ENCODE measurements at places on chromosomes 11 and 22.

- DNase-seq: no peak
Observed at GRCh38 chr22:23147617-23148387, 2.5 kb downstream of the RAB36 start.

DNA sequence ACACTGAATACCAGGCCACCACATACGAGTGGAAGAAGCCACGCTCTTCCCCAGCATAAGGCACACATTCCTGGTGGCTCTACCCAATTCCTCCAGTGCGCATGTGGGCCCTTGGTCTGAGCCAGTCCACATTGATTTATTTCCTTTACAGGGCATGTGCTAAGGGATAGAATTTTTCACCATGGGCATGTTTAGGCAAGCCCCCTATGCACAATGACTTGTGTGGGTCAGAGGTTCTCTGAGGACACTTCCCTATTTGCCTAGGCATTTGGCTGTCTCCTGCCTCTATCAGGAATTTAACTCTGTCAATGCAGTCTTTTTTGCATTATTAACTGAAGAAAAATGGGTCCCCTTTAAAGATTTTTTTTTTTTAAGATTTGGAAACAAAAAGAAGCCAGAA is 718.1 kb downstream of the NTM start:
- no peak for DNase-seq

GRCh38 chr22:19823191-19823901 is 31.3 kb downstream of the GNB1L start:
- no peak for DNase-seq

DNA sequence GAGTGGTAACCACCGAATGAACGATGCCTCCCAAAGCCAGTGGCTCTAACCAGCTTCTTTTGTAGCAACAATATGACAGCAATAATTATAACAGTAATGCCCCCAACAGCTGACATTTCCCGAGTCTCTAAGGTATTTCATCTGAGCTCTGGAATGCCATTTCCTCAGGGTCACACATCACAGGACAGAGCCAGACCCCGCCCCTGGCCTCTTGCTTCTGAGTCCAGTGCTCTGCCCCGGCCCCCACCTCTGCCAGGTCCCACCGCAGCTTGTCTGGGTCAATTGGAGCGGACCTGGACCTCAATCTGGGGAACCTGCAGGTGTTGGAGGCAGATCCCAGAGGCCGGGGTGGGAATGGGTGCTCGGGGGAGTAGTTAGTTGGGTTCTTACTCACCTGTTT is 63.8 kb downstream of the IGLL1 start:
- no peak for DNase-seq

DNA sequence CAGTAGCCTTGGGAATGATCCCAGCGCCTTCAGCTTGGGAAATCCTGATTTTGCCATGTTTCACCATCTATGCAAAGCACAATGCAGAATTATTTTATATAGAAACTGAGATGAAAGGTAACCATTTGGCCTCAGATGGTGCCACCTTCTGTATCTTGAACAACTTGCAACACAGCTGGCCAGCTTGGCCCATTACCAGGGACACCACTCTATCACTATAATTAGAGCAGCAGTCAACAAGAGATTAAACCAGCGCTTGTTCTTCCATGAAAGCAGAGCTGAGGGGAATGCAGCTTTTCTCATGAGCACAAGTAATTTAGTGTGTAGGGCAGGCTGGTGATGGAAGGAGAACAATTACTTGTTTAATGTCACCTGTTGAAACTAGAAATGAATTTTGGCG is 6.7 kb upstream of the ZDHHC13 start:
- no peak for DNase-seq

DNA sequence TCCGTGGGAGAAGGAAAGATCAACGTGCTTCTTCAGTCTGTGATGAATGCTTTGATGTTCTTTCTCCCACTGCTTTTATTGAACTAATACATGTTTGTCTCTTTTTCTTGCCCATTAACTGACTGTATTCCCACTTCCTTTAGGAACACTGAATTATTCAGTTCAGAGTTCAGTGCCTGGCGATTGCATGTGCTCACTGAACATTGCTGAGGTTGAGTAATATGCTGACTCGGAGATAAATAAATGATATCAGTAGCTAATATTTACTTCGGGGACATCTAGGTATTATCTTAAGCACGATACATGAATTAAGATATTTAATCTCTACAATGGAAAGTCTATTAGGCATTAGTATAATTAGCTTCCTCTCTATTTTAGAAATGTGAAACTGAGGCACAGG is 102.3 kb upstream of the OR5AK2 start:
- no peak for DNase-seq

DNA sequence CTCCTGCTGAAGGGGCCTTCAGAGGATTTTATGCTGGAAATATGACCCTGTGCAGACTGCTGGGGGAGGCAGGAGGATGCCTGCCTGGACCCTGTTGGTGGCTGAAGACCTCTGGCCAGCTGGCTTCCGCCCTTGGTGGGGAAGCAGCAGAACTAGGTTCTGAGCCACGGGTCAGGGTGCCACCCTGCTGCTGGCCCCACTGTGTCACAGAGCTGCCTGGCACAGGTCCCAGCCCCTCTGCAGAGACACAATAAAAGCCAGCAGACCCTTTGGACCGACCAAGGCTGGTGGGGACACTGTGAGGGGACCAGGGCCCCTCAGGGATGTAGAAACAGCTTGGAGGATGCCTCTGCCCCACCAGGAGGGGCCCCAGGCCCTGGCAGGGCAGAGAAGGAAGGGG is 6.9 kb upstream of the SREBF2 start:
- no peak for DNase-seq

GRCh38 chr11:45149483-45150056 is 3.1 kb downstream of the PRDM11 start:
- DNase-seq: no peak

DNA sequence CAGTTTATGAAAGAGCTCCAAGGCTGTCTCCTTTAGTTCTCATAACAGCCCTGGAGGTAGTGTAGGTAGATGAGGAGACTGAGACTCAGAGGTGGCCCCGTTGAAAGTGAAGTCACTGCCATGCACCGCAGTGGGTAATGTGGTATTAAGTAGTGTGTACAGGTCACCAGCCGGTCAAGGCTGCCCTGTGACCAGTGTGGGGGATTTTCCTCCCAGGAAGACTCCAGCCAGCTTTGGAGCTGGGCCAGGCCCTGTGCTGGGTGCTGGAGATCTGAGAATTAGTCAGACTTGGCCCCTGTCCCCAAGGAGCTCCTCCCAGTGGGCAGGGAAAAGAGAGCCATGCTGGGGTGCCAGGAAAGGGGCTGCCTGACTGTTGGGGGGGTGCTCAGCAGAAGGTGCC is 5.3 kb downstream of the OMP start:
- peak; percentile 53 for DNase-seq

DNA sequence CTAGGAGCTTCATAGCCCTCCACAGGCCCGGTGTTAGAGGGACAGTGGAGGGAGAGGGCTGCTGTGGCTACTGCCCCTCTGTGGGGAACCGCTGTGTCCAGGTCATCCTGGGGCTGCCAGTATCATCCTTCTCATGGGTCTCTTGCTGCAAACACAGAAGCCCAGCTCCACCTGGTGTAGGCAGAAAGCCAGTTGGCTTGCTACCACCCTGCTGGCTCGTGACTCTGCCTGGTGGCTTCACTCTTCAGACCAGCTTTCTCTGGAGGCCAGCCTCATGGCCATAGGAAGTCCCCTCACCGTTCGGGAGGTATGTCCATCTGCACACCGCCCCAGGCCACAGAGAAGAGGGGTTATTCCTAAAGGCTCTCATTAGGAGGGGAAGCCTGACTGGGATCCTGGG is 19.4 kb upstream of the SUSD2 start:
- DNase-seq: no peak

DNA sequence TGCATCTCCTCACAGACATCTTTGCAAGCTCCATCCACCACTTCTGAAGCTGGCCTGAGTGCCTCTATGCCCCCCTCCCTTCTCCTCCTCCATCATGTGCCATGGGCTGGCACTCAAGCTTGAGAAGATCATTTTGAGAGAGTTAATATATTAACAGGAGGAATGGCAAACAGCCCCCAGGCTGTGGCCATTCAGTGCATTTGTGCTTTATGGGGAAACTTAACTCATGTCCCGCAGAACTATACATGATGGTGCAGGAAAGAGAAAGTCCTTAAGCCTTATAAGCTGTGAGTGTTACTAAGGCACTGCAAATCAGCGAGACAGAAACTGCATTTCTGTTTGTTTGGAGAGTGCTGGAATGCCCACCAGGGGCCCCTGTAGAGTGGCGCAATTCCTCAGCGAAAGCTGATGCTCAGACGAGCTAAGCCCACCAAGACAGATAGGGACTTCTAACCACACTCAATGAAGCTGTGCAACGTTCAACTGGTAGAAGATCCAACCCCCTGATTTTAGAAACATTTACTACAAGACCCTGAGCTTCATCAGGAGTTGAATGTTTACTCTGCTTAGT is 26.8 kb upstream of the PHLDA2 start:
- DNase-seq: no peak

DNA sequence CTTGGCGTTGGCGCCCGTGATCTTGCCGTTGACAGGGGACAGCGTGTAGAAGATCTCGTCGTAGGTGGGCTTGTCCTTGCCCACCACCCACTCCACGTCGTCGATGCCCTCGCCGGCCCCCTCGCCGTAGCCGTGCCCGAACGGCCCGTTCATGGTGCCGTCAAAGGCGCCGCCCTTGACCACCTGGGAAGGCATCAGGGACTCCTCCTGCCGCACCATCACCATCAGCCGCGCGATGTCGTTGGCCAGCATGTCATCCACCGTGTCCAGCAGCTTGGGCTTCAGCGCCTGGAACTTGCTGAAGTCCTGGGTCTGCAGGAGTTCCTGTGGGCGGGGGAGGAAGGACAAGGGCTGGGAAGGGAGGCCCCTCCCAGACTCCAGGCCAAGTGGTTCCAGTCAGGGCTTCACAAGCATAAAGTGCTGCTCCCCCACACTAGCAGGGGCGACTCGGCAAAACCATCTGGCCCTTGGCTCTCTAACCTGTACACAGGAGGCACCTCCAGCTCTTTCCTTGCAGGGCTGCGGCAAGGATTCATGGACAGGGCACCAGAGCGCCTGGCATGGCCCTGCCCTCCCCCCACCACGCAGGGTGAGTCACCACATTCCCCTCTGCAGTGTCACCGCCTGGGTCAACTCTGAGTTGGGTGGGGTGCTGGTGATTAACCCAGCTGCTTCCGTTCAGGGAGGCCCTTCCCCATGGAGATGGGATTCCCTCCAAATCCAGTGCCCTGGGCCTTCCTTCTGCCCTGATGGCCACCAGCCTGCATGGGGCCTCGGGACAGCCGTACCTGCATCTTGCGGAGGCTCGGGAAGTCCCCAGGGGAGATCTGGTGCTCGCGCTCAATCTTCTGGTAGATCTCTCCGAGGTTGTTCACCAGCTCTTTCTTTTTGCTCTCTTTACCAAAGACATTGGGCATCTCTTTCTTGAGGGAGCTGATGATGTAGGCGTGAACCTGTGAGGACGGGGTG is 10.4 kb upstream of the CDC42BPG start:
- peak; percentile 84 for DNase-seq

GRCh38 chr11:90656171-90656570 is 433.3 kb upstream of the CHORDC1 start:
- no peak for DNase-seq

DNA sequence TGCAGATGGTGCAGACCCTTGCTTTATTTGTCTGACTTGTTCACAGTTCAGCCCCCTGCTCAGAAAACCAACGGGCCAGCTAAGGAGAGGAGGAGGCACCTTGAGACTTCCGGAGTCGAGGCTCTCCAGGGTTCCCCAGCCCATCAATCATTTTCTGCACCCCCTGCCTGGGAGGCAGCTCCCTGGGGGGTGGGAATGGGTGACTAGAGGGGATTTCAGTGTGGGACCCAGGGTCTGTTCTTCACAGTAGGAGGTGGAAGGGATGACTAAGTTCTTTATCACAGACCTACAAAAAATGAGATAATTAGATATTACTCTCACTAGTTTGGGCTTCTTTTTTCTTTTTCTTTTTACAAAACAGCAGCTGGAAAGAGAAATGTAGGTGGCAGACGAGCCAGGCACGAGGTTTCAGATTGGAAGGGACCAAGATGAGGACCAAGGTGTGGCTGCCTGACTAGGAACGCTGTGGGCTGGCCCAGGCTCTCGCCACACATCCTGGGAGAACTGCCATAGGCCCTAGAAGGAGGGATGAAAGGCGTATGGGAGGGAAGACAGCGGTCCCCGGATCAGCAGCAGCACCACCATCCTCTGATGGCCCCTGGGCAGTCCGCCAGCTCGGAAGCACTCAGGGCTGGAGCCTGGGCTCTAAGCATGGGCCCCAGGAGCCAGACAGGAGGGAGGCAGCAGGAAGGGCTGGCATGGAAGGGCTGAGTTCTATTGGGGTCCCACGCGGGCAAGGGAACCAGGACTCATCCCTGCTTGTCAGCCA is 14.2 kb downstream of the TXN2 start:
- DNase-seq: no peak

- DNase-seq: no peak
Observed at GRCh38 chr11:61968758-61969390, 1.4 kb upstream of the FTH1 start.

GRCh38 chr11:19281555-19281954 is 40.8 kb upstream of the E2F8 start:
- no peak for DNase-seq

GRCh38 chr11:102268985-102269470 is 48.3 kb upstream of the BIRC3 start:
- no peak for DNase-seq

DNA sequence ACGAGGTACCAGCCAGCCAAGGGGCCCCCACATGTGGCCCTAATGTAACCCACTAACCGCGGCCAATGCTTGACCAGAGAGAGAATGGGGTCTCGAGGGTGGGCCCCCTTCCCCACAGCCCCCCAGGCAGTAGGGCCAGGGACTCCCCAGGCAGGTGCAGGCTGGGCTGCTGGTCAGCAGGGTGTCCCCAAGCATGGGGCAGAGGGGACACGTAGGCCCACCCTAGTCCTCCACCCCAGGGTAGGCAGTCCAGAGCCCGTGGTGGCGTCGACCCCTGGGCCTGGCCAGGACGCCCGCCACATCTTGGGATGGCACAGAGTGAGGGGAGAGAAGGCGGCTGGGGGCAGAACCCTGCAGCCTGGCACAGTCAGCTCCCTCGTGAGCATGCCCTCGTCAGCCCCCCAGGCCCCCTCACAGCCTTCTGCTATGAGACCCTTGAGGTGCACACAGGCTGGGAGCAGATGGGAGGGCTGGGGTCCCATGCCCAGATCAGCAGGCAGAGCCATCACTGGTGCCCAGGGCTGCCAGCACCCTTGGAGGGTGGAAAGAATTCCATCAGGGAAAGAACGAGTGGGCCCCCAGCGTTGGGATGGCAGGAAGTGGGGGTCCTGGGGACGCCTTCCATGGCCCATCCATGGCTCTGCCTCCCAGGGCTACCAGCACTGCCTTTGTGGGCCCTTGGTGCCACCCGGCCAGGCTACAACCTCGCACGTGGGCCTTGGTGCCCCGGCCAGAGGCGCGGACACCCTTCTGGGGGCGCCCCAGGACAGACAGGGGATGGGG is 6.1 kb downstream of the TNNT3 start:
- DNase-seq: no peak

- no peak for DNase-seq
Observed at GRCh38 chr11:6674862-6675261, 8.3 kb downstream of the MRPL17 start.
